SK-N-SH (cell line): ENCODE measurements at places on chromosomes 6 and 20.

DNA sequence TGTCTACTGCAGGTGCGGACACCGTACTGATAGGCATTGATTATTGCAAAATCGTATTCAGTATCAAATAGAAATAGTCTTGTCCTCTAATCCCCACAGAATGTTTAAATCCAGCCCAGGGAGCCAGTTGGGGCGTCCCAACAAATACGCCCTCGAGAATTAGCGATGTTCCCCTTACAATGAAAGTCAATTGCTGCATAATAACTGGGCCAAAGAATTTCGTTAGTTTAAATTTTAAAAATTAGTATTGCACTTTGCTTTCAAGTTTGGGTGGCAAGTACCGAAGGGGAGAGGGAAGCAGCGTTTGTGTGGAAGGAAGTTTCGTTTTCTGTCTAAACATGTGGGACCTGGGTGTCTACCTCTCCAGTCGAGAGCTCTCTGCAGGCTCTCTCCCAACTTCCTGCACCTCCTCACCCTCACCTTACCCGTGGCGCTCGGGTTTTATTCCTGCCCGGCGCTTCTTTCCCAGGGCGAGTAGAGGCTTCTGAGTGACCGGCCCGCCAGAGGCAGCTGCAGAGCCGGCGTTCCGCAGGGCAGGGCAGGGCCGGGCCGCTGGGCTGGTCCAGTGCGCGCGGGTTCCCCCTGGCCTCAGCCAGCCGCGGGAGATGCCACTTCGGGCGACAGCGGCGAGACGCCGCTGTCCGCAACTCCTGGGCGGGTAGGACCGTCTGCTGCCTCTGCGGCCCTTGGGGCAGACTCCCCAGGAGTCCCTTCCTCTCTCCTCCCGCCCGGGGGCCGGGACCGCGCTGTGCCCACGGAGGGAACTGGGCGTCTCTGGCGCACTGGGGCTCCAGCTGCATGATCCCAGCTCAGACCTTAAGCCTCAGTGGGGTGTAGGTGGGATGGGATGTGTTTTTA, 862 bp upstream of the TFAP2C start:
- DNase-seq, result peak; percentile 32

GRCh38 chr20:11591965-11592364, 325.7 kb upstream of the BTBD3 start:
- no peak for DNase-seq

- no peak for DNase-seq
These were observed 137.0 kb upstream of the RIN2 start for GRCh38 chr20:19621072-19621471.

DNA sequence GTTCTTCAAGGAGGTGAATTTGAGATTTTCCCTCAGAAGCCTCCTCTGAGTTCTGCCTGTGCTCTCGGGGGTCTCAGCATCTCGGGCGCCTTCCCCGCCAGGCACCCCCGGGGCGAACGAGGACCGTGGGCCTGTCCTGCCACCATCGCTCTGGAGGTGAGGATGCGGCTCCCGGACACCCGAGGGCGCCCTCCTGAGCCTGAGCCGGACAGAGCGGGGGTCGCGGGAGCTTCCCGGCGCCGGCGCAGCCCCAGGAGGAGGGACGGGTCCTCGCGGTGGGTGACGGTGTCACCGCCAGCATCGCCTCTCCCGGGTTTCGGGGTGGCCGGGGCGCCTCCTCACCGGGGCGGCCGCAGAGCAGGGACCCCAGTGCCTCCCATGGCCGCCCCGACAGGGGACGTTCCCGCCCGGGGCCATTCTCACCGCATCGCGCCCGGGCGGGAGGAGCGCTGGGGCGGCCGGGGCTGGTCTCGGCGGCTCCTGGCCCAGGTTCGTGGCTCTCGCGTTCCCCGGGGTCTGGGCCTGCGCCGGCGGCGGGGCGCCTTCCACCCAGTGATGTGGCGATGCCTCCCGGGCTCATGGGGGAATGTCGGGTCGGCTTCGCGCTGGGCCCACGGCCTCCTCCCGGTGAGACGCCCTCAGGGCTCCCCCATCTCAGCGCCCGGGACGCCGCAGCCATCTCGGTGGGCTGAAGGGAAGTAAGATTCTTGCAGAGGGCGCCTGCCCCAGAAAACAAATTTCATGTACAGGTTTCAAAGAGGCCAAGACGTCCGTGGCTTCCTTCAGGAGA, 210.5 kb downstream of the ERMARD start:
- DNase-seq, result peak; percentile 32

GRCh38 chr20:19212469-19212815, at the start of gene SLC24A3:
SLC24A3 (plus strand) TSS chr20:19212642.
- DNase-seq, result no peak
